ENCODE measurements at places on chromosomes 5 and 9. TPM values are rescaled to one million over a fixed set of nuclear protein-coding genes. Genes with fewer than 3 reads are reported as not detected.
A peak's percentile ranks its signal among the peaks of the same experiment; 100 is the strongest.

GRCh38 chr5:44935262-44935661, 126.5 kb downstream of the MRPS30 start:
- no peak for DNase-seq

Gene FAM114A2
- total RNA-seq, result 26.2 TPM

- DNase-seq, result no peak
These were observed 109.9 kb downstream of the YIPF5 start for GRCh38 chr5:144060598-144060997.

GRCh38 chr5:124341066-124341858, 405.2 kb downstream of the ZNF608 start:
- DNase-seq, result no peak

GRCh38 chr5:134553821-134554267, 28.4 kb downstream of the JADE2 start:
- DNase-seq, result no peak

GRCh38 chr5:151094852-151095245, 14.0 kb upstream of the TNIP1 start:
- no peak for DNase-seq

DNA sequence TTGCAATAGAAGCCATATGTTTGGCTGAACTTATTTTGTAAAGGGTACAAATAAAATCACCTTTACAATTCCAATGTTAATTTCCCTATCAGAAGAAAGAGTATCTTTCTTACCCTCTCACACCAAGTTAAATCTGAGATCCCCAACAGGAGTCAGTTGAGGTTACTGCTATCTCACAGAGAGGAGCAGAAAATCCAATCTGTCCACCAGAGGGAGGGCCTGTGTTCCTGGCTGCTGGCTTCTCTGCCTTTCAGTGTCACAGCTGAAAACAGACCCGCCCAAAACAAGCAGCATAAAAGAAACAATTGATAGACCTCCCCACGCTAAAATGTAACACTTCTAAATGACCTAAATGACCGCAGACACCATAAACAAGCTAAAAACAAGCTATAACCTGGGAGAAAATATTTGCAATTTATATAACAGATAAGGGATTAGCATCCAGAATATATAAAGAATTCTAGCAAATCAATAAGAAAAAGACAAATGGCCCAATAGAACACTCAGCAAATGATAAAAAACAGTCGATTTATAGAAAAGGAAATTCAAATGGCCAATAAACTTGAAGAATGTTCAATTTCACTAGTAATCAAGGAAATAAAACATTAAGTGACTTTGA, 24.5 kb upstream of the MVB12B start:
- peak; percentile 45 for DNase-seq

DNA sequence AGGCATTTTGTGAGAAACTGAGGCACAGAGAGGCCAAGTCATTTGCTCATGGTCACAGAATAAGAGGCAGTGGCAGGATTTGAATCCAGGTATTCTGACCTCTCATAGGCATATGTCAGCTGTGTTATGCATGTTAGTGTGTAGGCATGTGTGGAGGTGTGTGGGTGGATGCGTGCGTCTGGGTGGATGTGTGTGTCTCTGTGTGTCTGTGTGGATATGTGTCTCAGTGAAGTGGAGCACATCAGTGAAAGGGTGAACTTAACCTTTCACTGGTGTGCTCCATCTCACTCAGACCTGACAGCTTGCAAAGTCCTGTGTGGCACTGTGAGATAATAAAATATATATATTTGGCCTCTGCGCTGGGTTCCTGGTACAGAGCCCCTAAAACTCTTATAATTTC, 32.0 kb upstream of the SMU1 start:
- no peak for DNase-seq

Gene MARCOL
- total RNA-seq, result not detected

Gene IFNE
- not detected for total RNA-seq

Gene CD14
- 15.4 TPM for total RNA-seq

- no peak for DNase-seq
These were observed 7.7 kb downstream of the MACROH2A1 start for GRCh38 chr5:135391116-135391868.

Gene GRAMD2B
- 11.2 TPM for total RNA-seq

Gene CARD9
- total RNA-seq, result 0.47 TPM

DNA sequence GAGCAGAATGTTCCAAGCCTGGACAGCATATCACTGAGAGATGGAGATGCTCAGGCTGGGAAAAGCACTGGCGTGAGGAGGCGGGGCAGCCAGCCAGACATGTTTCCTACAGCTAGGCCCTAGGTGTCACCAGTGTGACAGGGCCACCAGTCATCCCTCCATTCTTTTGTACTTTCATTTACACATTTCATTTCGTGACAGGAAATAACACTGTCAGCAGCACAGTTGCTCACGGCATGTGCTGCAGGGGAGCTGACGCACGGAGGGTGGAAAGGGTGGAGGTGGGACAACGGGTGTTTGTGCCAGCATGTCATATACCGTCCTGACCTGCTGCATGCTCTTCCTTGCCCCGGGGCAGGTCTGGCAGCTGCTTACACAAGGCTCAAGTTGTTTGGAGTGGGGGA, 14.8 kb upstream of the CEMIP2 start:
- no peak for DNase-seq

GRCh38 chr5:106523852-106524251, 1146.9 kb downstream of the EFNA5 start:
- no peak for DNase-seq

DNA sequence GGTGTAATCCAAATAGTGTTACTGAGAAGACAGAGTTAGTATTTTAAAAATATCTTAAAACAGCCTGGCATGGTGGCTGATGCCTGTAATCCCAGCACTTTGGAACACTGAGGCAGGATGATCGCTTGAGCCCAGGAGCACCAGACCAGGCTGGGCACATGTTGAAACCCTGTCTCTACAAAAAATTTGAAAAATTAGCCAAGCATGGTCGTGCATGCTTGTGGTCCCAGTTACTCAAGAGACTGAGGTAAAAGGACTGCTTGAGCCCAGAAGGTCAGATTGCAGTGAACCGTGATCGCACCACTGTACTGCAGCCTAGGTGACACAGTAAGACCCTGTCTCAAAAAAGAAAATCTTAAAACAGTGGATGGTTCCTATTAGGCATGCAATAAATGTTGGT, 12.4 kb downstream of the IFNA1 start:
- DNase-seq, result no peak

- no peak for DNase-seq
These were observed 72.2 kb upstream of the IL6ST start for GRCh38 chr5:56066931-56067450.

- no peak for DNase-seq
These were observed 113.2 kb downstream of the SEC61B start for GRCh38 chr9:99335280-99335679.

DNA sequence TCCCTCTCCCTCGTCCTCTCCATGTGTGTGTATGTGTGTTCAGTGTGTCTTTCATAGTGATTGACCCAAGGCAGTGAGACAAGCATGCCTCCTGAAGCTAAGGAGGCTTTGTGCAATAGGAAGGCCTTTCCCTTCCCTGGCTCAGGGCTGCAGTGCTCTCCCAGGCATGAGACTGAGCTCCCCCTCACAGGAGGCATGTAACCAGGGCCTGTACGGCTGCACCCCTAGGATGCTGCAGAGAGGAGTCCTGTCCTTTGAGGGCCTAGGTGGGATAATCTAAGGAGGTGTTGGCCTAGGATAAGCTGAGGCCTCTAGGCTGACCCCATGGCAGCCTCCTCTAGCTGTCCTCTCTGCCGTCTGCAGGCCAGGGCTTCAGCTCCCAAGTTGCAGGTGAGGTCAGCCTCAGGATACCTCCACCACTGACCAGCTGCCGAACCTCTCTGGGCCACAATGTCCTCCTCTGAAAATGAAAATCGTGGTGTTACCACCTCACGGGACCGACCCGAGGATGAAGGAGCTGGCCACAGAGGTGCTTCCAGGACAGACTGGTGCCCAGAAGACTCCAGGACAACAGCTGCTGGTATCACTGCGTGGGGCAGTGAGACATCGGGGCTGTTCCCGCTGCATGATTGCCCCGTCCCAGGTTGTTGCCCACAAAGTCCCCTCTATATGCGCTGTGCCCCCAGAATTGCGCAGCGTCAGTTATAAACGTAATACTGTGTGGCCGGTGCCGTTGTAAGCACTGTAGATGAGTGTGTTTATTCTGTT, 129.6 kb downstream of the BARX1 start:
- DNase-seq, result no peak

DNA sequence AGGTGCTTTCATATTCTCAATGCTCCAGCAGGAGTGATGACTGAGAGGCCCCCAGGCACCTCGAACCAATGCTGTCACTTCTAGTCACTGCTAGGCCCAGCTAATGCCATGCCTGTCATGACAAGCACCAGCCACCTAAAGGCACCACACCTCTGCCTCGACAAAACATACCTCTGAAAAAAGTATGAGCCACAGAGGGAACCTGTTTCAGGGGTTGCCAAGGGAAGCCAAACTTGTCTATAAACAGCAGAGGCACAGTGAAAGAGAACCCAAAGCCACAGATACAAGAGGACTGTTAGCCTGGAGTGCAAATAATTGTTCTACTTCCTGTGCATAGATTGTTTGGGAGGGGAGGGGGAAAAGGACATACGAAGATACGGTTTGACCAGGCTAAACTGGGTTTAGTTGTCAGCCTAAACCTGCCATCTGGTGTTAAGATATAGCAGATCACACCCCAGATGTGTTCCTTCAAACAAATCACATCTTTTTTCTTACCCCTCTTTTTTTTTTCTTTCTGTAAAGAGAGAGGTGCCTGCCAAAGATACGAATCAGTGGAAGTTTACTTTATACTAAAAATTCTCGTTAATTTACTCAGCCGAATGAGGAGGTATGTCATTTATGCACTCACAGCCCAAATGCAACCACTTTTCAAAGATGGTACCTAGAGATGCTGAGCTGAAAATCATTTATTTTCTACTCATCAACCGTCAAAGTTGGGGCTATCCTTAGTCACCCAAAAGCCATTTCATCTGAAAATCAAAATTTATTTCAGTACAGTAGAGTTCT, 45.7 kb downstream of the BNC2 start:
- no peak for DNase-seq

Gene FAM151B
- total RNA-seq, result 39.8 TPM

DNA sequence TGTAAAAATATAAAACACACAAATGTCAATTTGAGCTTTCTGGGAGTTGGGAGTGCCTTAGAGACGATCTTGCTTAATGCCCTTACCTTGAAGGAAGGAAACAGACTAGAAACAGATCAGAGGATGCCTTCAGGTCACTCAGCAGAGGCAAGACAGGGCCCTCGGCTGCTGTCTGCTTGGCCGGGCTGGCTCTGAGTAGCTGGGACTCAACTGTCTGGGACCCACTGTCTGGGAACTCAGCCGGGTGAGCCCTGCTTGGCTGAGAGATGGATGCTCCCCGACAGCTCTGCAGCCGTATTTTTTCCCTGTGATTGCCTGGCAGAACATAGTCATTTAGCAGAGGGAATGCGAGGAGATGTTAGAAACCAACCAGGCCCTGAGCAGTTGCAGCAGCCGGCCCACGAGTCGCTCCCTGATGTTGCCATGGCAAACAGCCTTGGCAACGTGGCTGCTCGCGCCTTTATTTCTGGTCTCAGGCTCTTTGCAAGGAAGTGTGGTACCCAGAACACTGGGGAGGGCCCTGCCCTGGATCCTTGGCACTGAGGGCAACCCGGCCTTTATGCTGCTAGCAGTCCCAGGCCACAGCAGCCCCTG, 10.9 kb downstream of the PPARGC1B start:
- DNase-seq, result peak; percentile 67

Gene F2RL2
- 0.31 TPM for total RNA-seq

DNA sequence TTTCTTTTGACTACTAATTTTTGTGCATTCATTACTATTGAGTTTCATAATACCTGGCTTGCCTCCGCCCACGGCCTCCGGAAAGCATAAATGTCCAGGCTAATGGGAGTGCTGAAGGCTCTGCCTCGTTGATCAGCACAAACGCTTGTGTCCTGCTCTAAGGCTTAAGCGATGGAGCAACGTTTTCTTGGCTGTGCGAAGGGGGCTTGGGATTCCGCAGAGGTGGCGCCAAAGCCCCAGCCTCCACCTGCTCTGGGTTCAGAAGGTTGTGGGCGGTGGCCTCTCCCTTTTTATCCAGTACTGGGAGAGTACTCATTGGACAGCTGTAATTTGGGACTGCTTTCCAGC, 19.7 kb downstream of the ANXA2R start:
- no peak for DNase-seq

GRCh38 chr9:93673021-93673838, 96.8 kb downstream of the PHF2 start:
- DNase-seq, result no peak

GRCh38 chr9:101119206-101119819, 90.8 kb downstream of the PLPPR1 start:
- DNase-seq, result peak; percentile 22

Gene ARID3C
- total RNA-seq, result not detected

DNA sequence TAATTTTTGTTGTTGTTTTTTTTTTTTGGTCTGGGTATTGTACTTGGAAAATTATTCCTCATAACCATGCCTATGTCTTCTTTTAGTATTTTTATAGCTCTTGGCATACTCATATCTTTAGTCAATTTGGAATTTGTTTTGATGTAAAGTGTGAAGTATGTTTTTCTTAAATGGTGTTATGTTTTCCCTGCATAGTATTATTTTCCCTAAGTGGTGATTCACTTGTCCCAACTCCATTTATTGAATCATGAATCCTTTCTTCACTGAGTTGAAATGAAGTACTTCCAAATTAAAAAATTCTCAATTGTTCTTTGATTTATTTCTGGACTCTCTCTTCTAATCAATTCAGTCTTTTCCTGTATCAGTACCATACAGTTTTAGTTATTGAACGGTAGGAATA, 46.5 kb downstream of the POLK start:
- no peak for DNase-seq

- no peak for DNase-seq
These were observed 648.3 kb upstream of the ZNF608 start for GRCh38 chr5:125394661-125395280.

Gene TSLP
- not detected for total RNA-seq

DNA sequence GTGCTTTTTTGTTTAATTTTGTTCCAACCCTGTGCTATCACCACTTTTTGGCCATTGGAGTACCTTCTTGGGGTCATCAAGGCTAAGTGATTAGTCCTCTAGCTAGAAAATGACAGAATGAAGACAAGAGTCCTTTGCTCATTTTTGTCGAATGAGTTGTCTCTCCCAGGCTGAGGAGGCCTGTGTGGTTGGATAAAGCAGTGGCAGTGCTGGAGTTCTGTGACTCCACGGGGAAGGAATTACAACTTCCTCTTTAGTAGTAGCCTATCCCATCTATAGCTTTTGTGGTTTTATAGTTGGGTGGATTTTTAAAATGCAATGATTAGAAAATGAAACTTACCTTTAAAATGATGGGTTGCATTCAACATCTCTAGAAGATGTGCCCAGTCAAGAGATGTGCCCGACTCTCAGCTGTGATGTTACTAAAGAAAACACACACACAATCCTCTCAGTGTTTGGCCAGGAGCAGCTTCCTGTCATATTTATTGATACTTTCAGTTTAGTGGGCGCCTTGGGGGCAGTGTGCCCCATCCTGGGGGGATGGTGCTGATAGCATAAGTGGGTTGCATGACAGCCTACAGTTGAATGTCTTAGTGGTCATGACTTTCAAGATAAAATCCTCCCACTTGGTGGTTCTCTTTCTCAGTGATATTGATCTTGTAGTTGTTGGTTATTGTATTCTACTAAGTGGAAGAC, 11.9 kb downstream of the OTULINL start:
- no peak for DNase-seq

- DNase-seq, result no peak
These were observed 74.4 kb downstream of the FGF18 start for GRCh38 chr5:171493646-171494393.

Measured in occipital lobe (tissue), 3 donors.